ENCODE measurements at places on chromosomes 5 and 9.

DNA sequence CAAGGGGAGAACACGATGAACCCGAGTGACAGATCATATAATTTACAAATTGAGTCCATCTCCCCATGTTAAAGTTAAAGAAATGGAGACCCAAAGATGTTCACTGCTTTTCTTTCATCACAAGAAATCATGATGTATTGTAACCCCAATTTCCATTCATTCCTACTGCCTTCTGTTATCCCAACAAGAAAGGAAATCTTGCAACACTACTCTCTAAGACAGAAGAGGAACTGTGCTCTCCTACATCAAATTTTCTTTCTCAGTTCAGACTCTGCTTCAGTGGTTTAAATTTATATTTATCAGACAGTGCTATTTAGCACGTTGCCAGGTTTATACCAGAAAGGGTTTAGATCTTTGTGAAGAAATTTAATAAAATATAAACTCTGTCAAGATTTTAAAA lies 83.8 kb upstream of the RASA1 start:
- no peak for DNase-seq

- no peak for DNase-seq
Observed at GRCh38 chr5:57009811-57010210, 57.9 kb upstream of the MIER3 start.

GRCh38 chr9:89667726-89668125 lies 62.9 kb downstream of the GADD45G start:
- peak; percentile 88 for DNase-seq

GRCh38 chr5:36033486-36033885 lies 33.2 kb downstream of the UGT3A2 start:
- DNase-seq = no peak

DNA sequence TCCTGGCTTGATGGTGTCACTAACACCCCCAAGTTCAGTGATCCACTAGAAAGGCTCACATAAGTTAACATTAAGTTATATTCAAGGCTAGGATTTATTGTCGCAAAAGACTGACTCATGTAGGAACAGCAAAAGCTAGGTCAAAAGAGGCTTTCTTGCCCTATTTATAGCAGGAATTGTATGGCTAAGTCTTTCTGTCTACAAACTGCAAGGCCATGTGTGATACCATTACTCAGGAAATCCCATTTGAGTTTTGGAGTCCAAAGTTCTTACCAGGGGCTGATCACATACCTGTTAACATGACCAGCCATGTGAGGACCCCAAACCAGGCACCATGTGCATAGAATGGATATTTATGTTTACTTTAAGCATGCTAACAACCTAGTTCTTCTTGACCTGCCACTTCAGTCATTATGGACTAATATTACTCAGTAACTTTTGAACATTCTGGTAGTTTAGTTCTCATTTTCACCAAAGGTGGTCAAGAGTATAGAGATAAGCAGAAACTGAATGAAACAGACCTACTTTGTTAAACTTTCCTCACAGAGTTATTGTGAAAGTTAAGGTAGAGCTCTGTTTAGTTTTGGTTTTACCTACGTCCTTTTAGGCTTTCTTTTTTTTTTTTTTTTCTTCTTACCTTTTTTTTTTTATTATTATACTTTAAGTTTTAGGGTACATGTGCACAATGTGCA lies 281.1 kb downstream of the FER start:
- DNase-seq = no peak
